ENCODE measurements at places on chromosomes 16 and 17. TPM values are rescaled to one million over a fixed set of nuclear protein-coding genes. Genes with fewer than 3 reads are reported as not detected.

- DNase-seq: no peak
Measured at GRCh38 chr16:60651346-60651745, 1384.9 kb downstream of the CDH8 start.

DNA sequence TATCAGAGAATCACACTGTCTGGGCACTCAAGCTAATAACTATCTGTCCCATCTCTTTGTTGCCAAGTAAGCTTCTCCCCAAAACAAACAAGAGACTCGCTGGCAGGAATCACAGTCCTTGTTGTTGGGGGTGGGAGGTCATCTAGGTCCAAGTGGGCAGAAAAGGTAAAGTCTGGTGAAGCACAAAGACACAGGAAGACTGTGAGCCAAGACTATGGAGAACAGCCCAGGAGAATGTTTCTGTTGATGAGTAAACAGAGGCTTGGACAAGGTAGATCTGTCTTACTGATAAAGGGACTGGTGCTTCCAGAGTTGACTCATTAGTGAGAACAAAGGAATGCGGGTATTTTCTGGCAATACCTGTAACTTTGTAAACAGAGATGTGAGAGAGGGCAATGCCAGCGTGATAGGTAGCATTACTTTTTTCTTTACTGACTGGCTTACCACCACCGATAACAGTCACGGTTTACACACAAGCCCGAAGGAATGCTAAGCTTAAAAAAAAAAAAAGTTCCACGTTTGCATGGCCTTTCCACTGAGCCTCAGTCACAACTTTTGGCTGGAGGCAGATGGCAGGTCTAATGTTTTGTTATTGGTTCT, 11.5 kb upstream of the MMD start:
- DNase-seq: no peak

DNA sequence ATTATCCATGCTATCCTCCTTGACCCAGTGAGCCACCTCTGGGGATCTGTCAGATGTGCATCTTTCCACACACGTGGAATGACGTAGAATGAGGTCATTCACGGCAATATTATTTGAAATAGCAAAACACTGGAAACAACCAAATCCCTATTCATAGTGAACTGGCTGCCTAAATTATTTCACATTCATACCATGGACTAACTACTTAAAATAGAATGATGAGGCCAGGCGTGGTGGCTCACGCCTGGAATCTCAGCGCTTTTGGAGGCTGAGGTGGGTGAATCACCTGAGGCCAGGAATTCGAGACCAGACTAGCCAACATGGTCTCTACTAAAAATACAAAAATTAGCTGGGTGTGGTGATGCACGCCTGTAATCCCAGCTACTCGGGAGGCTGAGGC, 75.5 kb downstream of the RAP1GAP2 start:
- DNase-seq: no peak

DNA sequence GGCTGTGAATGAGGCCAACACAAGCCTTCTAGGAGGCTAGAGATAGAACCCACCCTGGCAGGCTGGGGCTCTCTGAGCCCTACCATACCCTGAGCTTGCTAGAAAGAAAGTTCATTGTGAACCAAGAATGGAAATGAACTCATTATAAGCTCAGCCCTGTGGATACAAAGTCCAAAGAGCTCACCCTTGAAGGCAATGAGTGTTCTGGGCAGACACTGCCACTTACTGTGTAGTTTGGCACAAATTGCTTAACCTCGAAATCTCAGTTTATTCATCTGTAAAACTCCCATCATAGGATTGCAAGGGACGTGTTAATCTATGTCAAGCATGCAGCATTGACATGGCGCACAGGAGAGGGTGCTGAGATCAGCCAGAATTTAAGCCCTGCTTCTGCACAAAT, 5.5 kb downstream of the KDM8 start:
- DNase-seq: no peak

- no peak for DNase-seq
Measured at GRCh38 chr17:76791053-76791980, 53.4 kb downstream of the MFSD11 start.

Gene HBA2
- total RNA-seq: 648 TPM

Gene SPATA32
- not detected for total RNA-seq

Gene KRTAP9-2
- not detected for total RNA-seq

Gene CD300E
- total RNA-seq: 0.42 TPM

Gene AANAT
- total RNA-seq: not detected

Gene SLC5A10
- not detected for total RNA-seq

Gene CD79B
- 1.3 TPM for total RNA-seq

Gene TBC1D3B
- 2.1 TPM for total RNA-seq

Data from urinary bladder (tissue), 4 donors.